Ascending aorta (tissue), 2 donors: ENCODE measurements at places on chromosomes 3 and 15. TPM values are rescaled to one million over a fixed set of nuclear protein-coding genes. Genes with fewer than 3 reads are reported as not detected.

TYRO3 gene
- total RNA-seq, result 7.0 TPM

LYZL4 gene
- not detected for total RNA-seq

PYGO1 gene
- 7.1 TPM for total RNA-seq

TMEM41A gene
- total RNA-seq, result 24.2 TPM

PPP1R14D gene
- total RNA-seq, result not detected

ARRDC4 gene
- 29.7 TPM for total RNA-seq

UBA3 gene
- total RNA-seq, result 18.2 TPM

TXNRD3 gene
- total RNA-seq, result 18.9 TPM

FANCD2OS gene
- total RNA-seq, result not detected

TGM4 gene
- total RNA-seq, result not detected

RNF123 gene
- 33.1 TPM for total RNA-seq

- no peak for DNase-seq
These were observed 4.1 kb downstream of the VHL start for GRCh38 chr3:10145685-10146084.

DNA sequence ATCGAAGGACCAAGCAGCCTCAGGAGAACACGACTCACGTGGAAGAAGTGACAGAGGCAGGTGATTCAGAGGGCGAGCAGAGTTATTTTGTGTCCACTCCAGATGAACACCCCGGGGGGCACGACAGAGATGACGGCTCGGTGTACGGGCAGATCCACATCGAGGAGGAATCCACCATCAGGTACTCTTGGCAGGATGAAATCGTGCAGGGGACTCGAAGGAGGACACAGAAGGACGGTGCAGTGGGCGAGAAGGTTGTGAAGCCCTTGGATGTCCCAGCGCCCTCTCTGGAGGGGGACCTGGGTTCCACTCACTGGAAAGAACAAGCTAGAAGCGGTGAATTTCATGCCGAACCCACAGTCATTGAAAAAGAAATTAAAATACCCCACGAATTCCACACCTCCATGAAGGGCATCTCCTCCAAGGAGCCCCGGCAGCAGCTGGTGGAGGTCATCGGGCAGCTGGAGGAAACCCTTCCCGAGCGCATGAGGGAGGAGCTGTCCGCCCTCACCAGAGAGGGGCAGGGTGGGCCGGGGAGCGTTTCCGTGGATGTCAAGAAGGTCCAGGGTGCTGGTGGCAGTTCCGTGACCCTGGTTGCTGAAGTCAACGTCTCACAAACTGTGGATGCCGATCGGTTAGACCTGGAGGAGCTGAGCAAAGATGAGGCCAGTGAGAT is 26.0 kb downstream of the SYNM start:
- no peak for DNase-seq

DNA sequence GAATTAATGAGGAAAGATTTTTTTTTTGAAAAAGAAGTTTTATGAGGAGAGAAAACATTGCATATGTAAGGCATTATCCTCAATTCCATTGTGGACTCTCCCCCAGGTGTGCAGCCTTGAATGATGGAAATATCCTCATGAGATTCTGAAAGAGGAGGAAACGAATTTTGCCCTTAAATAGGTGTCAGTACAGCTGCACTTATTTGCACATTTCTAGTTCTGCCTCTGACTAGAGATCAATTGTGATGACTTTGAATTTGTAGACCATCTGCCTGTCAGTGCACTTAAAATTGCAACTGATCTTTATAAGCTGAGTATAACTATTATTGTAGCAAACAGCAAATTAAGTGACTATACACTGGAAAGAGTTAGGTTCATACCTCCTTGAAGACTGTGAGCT is 141.8 kb downstream of the UBE2E2 start:
- no peak for DNase-seq

GRCh38 chr15:33154351-33155166 is 40.0 kb downstream of the FMN1 start:
- DNase-seq, result peak; percentile 82

DNA sequence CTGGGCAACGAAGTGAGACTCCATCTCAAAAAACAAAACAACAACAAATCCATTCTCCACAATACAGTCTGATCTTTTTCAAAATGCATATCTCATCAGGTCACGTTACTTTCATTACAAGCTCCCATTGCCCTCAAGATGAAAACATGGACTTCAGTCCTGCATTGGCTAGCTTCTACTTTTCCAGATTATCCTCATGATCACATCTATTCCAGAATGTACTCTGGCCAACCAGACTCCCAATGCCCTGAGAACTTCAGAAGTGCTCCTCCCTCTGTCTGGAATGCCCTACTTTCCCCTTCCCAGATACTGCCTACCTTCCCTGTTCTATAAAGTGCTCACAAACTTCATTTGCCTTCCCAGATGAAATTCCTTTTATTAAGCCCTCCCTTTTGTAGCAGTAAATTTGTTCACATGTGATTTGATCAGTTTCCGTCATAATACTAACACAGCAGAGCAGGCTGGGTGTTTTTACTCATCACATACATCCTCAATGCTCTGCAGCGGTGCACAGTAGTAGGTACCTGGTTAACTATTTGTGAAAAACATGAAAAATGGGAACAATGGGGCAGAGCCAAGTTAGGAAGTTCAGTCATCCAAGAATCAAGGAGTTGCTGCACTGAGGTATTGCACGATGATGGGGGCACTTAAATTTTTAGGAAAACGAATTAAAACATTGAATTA is 5.3 kb downstream of the RPL22L1 start:
- DNase-seq, result no peak

DNA sequence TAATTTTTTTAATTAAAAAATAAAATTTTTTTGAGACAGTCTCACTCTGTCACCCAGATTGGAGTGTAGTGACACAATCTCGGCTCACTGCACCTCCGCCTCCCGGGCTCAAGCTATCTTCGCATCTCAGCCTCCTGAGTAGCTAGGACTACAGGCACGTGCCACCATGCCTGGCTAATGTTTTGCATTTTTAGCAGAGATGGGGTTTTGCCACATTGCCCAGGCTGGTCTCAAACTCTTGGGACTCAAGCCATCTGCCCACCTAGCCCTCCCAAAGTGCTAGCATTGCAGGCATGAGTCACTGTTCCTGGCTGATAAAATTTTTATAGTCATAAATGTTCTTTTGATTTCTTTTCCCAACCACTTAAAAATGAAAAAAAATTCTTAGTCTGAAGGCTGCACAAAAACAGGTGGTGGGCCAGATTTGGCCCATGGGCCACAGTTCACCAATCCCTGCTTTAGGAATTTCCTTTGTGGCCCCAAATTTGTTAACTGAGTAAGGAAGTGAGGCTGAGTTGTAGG is 9.2 kb downstream of the UBA5 start:
- DNase-seq, result no peak

DNA sequence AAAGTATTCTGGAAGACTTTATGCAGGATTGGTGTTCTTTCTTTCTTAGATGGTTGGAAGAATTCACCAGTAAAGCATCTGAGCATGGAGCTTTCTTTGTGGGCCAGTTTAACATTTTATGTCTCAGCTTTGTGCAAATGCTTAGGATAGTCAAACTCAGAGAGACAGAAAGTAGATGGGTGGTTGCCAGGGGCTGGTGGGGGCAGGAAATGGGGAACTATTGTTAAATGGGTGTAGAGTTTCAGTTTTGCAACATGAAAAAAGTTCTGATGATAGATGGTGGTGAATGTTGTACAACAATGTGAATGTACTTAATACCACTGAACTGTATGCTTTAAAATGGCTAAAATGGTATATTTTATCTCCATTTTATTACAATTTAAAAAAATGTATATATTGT is 24.8 kb downstream of the SPCS1 start:
- DNase-seq, result no peak

DNA sequence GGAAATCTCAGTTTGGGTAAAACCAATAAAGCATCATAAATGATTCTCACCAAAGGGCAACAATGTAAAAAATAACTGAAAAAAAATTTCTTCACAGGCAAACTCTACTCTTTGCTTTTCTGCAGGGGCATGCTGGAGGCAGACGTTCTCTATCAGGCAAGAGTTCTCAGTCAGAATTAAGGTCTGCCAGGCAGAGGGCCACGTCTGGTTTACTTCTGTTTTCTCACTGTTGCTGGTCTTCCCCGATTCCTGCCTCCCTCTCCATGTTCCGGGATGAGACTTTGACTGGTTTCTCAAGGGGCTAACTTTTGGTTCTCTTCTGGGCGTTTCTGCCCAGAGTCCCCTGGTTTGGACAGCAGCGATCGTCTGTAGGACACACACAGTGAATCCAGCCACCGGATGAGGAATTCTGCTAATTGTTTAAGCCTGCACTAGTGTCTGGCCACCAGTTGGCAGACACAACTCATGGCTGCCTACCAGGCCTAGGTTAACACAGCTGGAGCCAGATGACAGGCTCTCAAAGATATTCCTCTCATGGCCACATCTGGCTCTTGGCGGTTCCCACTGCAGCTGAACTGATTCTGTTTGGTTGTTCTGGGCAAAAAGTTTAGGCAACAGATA is 273.1 kb downstream of the FOXP1 start:
- no peak for DNase-seq

DNA sequence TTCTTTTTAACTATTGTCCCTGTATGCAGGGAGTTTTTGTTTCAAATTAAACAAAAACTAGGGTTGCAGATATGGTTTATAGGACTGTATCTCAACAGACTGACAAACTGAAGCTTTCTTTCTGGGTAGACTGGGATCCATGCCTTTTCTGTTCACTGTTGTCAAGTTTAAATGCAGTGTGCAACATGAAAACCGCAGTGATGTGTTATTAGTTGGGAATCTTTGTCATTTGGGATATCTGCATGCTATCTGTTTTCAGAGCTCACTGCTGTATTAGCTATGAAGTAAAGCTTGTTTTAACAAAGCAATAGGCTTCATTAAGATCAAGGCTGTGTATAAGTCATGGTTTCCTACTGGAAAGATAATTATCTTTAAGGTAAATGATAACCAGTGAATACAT is 21.4 kb upstream of the MCF2L2 start:
- no peak for DNase-seq

GRCh38 chr3:125150525-125151441 is 61.8 kb downstream of the SLC12A8 start:
- no peak for DNase-seq

GRCh38 chr3:46208167-46208704 is at the start of gene CCR1:
CCR1 (minus strand) TSS chr3:46208313; CDS start chr3:46204313, 4,000 bp downstream.
- DNase-seq, result peak; percentile 72

- DNase-seq, result no peak
These were observed 207.5 kb upstream of the DPH6 start for GRCh38 chr15:35753486-35753885.

DNA sequence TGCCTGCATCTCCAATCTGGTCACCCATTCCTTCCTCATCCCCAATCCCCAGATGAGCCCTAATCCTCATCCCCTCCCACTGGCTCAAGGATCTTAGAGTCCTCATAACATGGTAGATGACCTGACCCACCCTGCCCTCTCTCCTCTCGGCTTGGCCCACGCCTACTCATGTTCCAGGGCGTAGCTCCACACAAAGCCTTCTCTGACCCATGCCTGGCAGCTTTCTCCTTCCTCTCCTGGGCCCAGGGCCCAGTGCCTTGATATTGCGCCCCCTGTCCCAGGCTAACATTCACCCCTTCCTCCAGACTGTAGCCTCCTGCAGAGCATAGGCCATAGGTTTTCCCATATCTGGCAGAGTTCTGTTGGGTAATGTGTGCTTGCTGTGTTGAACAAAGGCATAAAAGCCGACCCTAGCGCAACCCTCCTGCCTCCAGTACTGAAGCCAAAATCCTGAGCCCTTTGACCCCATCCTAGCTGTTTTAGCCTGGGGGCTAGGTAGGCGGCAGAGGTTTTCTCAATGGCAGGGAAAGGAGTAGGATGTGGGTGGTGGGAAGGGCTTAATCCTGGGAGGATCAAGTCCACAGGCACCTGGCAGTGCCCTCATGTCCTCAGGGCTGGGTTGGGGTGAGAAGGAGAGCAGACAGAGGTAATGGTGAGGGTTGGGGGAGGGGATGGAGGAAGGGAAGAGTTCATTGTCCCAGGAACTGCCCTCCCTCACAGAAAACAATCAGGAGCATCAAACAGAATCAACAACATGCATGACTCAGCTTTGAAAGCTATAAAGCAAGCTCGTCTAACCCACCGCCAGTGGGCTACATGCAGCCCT is 35.5 kb downstream of the MESD start:
- DNase-seq, result peak; percentile 41

DNA sequence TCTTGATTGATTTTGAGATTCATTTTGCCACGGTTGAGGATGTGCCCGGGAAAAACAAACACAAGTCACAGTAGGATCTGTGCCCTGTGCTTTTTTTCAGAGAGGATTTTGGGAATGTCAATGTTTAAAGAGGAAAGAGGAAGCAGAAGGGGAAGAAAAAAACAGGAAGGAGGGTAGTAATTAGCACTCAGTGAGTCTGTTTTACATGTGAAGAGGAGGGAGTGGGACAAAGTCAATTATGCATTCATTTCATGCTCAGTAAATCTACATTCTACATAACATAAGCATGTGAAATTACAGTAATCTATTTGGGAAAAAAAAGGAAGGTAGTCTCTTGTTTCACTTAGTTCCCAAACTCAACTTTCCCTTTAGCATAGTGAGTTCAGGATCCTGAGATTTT is 18.3 kb upstream of the CD200 start:
- no peak for DNase-seq

DNA sequence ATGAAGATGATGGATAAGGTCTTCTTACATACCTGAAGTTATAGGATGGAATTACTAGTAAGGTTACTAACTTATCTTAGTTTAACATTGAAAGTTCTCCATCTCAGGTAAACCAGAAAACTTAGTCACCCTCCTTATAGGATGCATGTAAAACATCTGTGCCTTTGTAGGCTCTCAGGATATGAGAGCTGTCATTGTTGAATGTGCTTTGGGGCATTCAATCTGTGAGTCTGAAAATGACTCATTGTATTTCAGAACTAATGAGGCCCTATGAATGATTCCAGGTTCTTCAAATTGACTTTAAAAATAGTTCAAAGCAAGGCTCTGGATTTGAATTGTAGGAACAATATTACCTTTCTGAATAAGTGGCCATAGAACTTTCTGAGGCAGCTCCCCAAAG is 237.7 kb upstream of the AZI2 start:
- no peak for DNase-seq

DNA sequence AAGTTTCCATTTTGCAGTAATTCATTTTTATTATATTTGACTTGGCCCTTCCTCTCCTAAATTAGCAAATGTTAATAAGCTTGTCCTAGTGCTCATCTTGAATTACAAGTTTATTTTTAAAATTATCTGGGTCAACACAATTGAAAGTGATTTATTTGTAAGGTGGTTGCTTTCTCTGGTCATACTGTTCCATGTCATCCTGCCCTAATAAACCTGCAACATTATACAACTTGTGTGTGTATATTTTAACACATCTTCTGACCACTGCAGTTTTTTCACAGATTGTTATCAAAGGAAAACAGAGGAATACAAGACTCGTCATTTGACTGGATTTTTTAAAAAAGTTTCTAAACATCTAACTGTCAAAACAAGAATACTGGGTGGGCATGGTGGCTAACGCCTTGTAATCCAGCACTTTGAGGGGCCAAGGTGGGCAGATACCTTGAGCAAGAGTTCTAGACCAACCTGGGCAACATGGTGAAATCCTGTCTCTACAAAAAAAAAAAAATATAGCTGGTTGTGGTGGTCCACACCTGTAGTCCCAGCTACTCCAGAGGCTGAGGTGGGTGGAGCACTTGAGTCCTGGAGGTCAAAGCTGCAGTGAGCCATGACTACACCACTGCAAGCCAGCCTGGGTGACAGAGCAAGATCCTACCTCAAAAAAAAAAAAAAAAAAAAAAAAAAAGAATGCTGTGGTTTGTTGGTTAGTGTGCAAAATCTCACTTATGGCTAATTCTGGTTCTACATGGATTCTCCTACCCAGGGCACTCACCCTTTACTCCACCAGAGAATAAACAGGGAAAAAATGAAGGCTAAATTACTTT is 5.0 kb upstream of the LRRFIP2 start:
- DNase-seq, result no peak

GRCh38 chr3:45906681-45907407 is 20.5 kb downstream of the CCR9 start:
- no peak for DNase-seq

GRCh38 chr3:106379251-106379750 is 510.5 kb upstream of the CBLB start:
- no peak for DNase-seq
